ENCODE measurements at places on chromosomes 7 and 10. TPM values are rescaled to one million over a fixed set of nuclear protein-coding genes. Genes with fewer than 3 reads are reported as not detected.

SPACDR gene
- 0.38 TPM for total RNA-seq

NPSR1 gene
- not detected for total RNA-seq

DNA sequence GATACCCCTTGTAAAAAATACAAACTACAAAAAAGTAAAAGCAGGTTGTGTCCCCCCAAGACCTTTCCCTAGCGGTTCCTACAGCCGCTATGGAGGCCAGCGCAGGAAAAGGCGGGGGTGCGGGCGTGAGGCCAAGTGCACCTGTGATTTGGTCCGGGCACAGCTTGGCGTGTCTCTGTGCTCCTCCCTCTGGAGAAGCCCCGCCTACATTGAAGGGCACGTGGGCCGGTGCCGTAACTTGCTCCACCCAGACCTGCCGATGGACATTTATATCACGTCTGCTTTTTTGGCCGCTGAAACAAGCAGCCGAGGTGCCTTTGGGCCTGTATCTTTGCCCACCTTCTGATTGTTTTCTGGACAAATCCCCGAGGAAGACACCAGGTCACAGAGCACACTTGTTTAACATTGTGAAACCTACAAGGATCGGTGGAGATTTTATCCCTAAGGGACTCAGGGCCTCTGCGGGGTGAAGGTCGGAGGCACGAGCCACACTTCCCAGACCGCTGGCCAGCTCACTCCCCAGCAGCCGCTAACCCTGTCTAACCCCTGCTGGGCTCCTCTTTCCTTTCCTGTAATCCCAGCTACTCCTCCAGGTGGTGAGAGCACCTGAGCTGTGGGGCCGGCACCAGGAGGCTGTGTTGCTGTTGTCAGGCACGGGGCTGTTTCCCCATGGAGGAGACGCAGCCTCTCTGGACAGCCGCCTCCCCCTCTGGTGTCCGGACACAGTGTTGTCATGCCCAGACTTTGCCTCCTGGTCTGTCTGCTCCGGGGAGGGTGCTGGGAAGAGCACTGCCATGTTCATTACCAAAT is 18.8 kb upstream of the INPP5A start:
- ATAC-seq, result no peak

DNA sequence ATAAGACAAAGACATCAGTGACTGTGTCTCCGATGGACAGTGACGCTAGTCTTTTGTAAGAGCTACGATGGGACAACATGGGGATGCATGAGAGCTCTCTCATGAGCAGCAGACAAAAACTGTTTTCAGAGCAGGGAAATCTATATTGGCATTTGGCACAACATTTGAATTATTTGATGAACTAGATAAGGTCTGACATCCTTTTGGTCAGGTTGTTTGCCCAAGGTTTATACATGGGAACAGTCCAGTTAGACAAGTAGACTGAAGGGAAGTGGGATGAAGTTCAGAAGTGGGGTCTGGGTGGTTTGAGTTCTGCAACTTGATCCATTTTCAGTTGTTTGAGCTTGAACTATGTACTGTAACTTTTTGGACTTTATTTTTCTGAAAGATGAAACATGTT is 50.8 kb downstream of the BUB3 start:
- no peak for ATAC-seq

GRCh38 chr7:155217634-155218033 is 80.0 kb upstream of the INSIG1 start:
- no peak for ATAC-seq

Data from motor neuron (in vitro differentiated cells).